ENCODE measurements at places on chromosomes 6 and 20. TPM values are rescaled to one million over a fixed set of nuclear protein-coding genes. Genes with fewer than 3 reads are reported as not detected.

Gene ADGRF1
- 0.95 TPM for total RNA-seq

Gene RAMACL
- total RNA-seq: 0.13 TPM

Gene FRK
- total RNA-seq: 2.5 TPM

Gene DEFB124
- not detected for total RNA-seq

Gene SNPH
- 6.4 TPM for total RNA-seq

Gene HSPA1L
- 2.8 TPM for total RNA-seq

Gene C2
- total RNA-seq: 1.0 TPM

Gene SLC13A3
- 0.31 TPM for total RNA-seq

Gene RFX6
- not detected for total RNA-seq

Gene RCAN2
- total RNA-seq: 0.05 TPM

Gene LGSN
- not detected for total RNA-seq

Gene SLC25A27
- 0.77 TPM for total RNA-seq

Gene TBCC
- total RNA-seq: 25.7 TPM

Gene MRS2
- total RNA-seq: 26.0 TPM

Gene OTOR
- not detected for total RNA-seq

Gene TP53TG5
- not detected for total RNA-seq

Gene LY6G6C
- total RNA-seq: 0.23 TPM

Gene DPPA5
- not detected for total RNA-seq
